ENCODE measurements at places on chromosomes 7 and 10.

GRCh38 chr10:35140126-35140525 lies 13.5 kb downstream of the CREM start:
- DNase-seq = no peak

GRCh38 chr7:37714606-37715005 lies 31.0 kb downstream of the GPR141 start:
- no peak for DNase-seq

- no peak for DNase-seq
Observed at GRCh38 chr7:138417078-138417700, 42.9 kb upstream of the TRIM24 start.

DNA sequence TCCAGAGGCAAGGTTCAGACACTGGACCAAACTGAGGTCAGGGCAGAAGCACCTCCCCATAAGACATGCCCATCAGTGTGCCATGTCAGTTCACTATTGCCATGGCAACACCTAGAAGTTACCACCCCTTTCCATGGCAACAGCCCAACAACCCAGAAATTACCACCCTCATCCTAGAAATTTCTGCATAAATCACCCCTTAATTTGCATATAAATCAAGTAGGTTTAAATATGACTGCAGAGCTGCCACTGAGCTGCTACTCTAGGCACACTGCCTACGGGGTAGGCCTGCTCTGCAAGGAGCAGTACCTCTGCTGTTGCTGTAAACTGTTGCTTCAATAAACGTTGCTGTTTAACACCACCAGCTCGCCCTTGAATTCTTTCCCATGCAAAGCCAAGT lies 12.7 kb downstream of the STEAP2 start:
- no peak for DNase-seq

- DNase-seq = no peak
Observed at GRCh38 chr7:47652591-47652990, 70.7 kb upstream of the TNS3 start.

- DNase-seq = no peak
Observed at GRCh38 chr10:85609509-85609908, 757.1 kb downstream of the GRID1 start.
